ENCODE measurements at places on chromosomes 12 and 14.

- no peak for DNase-seq
These were observed 25.2 kb downstream of the TCHP start for GRCh38 chr12:109925185-109925840.

GRCh38 chr12:122023339-122024131, 1.9 kb downstream of the BCL7A start:
- peak; percentile 45 for DNase-seq

DNA sequence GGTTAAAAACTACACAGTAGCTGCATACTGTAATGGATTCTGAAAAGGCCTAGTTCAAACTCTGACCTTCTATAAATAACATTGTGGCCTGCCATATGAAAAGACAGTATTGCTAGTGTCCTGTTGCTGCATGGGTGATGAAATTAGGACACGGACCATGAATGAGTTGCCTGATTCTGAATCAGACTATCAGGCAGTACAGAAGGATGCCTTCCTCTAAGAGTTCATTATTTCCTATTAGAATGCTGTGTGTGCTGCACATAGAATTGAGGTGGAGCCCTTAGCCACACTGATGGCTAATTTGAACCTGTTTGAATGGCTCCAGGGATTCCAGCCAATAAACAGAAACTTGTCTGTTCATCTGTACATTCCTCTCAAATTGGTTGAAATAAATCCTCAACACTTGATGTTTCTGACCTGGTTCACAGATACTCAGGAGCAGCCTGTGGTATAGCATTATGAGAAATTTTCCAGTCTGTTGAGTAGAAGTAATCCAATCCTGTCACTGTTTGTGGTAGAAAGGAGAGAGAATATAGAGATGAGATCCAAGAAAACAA, 483.2 kb downstream of the APAF1 start:
- no peak for DNase-seq

- no peak for DNase-seq
These were observed 6.4 kb downstream of the CDC42BPB start for GRCh38 chr14:103050935-103051334.

DNA sequence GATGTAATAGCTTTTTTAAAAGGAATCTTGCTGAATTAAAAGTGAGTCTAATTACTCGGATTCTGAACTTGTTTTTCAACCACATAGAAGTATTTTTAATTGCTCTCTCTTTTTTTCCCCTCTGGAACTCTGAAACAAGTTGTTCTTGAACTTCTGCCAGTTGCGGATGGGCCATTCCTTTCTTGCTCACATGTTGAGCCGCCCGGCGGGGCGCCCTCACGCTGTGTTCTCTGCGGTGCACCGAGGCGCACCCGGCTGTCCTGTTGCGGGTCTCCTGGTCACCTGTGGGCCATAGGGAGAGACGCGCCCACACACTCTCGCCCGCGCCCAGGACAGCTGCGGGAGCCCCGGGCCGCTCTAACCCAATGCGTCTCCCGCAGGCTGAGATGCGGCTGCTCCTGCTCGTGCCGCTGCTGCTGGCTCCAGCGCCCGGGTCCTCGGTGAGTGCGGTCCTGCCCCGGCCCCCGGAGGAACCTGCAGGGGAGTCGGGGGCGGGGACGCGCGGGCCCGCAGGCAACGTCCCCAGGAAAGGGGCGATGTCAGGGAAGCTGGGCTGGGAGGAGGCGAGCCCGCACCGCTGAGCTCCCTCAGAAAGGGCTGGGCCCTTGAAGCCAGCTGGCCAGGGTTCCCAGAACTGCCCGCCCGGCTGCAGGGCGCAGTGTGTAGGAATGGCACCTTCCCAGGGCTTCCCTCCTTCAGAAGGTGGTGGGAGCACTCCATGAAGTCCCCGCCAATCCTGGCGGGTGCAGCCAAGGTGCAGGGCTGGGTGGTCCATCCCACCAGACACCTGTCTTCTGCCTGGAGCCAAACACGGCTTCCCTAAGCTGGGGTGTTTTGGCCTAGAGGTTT, 2.3 kb downstream of the PAPLN start:
- DNase-seq: no peak
